ENCODE measurements at places on chromosomes 4 and X.

GRCh38 chr4:3462790-3463415, at the start of gene DOK7:
DOK7 (plus strand) TSS chr4:3463306; CDS start chr4:3463376, 70 bp downstream.
- no peak for DNase-seq

DNA sequence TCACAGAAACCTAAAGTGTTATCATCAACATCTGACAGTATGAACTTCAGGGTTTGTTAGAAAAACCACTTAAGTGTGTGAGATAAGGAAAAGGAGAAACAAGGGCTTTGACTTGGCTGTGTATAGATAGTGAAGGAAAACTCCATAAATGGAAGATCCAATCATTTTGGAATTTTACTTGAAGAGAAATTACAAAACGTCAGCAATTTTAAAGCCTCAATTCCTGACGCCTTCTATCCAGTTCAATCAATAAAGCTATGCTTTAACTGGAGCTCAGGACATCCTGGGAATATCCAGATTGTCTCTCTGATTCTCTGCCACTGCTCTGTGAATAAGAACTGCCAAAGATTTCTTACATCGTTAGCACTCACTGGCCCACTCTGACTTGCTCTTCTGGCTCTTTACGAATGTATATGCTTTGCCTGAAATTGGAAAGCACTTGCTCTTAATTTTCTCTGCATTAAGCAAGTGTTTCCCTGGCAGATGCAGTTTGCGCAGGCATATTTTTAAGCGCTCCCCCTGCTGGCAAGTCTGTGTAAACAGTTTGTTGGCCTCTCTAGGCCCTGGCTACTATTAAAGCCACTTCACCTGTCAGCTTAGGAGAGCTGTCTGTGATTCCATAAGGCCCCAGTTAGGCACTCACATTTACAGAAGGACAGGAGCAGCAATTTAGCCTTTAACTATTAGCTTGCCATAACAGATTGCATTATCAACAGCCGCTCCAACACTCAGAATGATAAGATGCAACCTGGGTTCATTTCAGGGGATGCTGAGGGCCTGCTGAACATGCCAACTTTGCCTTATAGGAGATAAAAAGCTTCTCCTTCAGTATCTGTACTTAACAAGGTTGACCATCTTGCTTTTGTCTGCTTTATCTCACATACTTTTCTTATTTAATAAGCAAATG, 251.4 kb upstream of the DDX53 start:
- DNase-seq: peak; percentile 15

DNA sequence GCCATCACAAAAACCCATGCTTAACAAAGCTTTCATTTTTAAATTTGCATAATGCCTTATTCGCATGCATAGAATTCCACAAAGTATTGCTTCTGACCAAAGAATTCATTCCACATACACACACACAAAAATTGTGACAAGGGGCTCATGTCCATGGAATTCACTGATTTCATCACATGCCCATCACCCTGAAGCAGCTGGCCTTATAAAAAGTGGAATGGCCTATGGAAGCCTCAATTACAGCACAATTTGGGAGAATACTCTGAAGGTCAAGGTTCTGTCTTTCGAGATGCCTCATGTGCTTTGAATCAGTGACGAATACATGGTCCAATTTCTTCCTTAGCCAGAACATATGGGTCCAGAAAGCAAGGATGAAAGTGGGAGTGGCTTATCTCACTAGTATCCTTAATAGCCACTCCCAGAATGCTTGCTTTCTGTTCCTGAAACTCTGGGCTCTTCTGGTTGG, 165.7 kb downstream of the KDR start:
- no peak for DNase-seq

DNA sequence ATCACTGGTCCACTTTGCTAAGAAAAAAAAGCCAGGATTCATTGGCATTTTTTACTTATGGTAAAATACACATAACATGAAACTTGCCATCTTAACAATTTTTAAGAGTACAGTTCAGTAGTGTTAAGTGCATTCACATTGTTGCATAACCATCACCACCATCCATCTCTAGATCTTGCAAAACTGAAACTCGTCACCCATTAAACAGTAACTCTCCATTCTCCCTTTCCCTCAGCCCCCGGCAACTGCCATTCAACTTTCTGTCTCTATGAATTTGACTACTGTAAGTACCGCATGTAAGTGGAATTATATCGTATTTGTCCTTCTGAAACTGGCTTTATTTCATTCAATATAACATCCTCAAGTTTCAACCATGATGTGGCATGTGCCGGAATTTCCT, 56.3 kb upstream of the LNX1 start:
- DNase-seq: peak; percentile 80

- no peak for DNase-seq
These were observed 10.1 kb downstream of the AMOT start for GRCh38 chrX:112830540-112830939.

GRCh38 chr4:76591992-76592391, 157.0 kb downstream of the SHROOM3 start:
- no peak for DNase-seq

GRCh38 chr4:110501826-110502225, 25.9 kb downstream of the ENPEP start:
- DNase-seq: no peak

DNA sequence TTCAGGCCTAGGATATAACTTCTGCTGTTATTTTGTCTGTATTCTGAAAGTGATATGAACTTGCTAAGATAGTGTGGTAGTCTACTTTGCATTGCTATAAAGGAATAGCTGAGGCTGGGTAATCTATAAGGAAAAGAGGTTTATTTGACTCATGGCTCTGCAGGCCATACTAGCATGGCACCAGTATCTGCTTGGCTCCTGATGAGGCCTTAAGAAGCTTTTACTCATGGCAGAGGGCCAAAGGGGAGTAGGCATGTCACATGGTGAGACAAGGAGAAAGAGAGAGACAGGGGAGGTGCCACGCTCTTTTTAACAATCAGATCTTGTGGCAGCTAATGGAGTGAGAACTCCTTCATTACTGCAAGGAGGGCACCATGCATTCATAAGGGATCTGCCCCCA, 247.3 kb downstream of the GPAT3 start:
- no peak for DNase-seq

GRCh38 chr4:78937837-78938236, 1.4 kb downstream of the PAQR3 start:
- no peak for DNase-seq

GRCh38 chrX:133961046-133961445, 24.3 kb downstream of the GPC3 start:
- no peak for DNase-seq

- peak; percentile 4 for DNase-seq
These were observed 8.1 kb upstream of the GPR119 start for GRCh38 chrX:130393451-130394074.

Measured in MV-4-11 (cell line).